ENCODE measurements at places on chromosomes 4 and X.

- no peak for DNase-seq
These were observed 104.9 kb downstream of the RASGEF1B start for GRCh38 chr4:81366779-81367178.

- DNase-seq: no peak
These were observed 171.5 kb upstream of the VEGFC start for GRCh38 chr4:176964116-176964691.

- no peak for DNase-seq
These were observed 431.2 kb downstream of the KCTD8 start for GRCh38 chr4:44017422-44017739.

DNA sequence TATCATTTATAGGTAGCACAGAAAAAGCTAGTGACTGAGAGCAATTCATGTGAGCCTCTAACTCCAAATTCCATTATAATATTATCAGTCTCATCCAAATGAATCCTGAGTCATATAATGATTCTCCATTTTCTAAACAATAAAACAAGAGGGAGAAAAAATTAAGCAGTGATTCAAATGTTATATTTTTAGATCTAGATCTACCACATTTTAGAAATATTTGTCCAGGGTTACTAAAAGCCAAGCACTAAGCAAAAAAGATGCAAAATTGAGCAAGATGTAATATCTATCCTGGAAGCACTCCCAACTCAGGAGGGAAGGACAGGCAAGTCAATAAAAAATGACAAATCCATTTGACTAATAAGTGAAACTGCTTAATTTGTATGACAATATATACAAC, 172.8 kb downstream of the FBXW7 start:
- DNase-seq: no peak

GRCh38 chrX:46582325-46582724, 8.8 kb downstream of the CHST7 start:
- DNase-seq: no peak

DNA sequence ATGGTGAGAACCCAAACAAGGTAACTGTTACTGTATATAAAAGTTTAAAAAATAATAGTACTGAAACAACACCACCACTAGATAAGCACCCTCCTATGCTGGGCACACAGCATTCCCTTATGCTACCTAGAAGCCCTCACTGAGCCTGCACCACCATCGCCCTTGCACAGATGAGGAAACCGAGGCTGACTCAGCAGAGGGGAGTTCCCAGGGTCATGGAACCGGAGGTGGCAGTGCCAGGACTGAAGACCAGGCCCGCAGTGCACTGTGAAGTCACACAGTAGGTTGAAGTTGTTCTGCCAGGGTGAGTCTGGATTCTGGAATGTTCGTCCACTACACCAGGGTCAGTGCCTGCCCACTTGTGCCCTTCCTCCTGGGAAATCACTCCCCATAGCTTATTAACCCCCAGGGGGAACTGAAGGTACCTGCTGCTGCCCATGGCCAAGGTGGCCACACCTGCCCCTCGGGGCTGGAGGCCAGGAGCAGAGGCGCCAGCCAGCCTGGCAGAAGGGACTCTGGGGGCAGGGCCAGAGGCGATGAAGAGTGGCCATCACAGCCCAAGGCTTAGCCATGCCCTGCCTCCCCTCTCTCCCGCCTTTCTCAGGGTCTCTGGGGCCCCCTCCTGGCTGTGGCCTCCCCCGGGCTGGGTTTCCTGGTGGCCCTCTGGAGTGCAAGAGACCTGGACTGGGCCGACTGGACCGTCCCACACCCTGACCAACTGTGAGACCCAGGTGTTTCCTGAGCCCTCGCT, 15.1 kb upstream of the ABLIM2 start:
- no peak for DNase-seq

DNA sequence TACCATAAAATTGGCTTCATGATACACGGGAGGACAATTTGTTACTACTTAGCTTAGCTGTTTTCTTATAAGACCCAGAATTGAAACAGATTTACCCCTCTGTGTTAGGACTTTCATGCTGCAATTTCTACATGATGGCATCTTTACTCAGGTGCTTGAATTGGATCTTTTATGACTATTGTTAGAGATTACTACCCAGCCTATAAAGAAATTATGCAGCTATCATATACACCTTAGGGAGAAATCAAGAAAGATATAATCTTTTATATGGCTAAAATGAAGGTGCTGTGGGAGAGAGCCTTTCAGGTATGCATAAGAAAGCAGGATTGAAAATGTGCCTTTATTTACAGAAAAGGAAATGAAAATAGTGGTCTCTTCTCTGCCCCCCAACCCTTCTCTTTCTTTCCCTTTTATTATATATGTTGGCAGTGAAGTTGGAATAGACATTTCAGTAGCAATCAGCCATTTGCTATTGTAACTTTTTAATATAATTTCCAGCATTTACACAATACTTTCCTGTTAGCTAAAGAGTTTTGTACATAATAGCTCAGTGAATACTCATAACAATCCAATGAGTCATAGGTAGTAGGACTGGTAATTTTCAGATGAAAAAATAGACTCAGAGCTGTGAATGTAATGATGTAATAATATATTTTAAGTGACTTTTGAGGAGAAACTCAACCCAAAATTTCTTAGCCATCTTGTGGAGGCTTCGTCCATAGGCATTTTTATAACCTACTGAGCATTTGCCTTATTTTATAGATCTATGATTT, 311.8 kb downstream of the ADGRL3 start:
- no peak for DNase-seq

GRCh38 chr4:156109943-156110900, 156.6 kb upstream of the CTSO start:
- no peak for DNase-seq

DNA sequence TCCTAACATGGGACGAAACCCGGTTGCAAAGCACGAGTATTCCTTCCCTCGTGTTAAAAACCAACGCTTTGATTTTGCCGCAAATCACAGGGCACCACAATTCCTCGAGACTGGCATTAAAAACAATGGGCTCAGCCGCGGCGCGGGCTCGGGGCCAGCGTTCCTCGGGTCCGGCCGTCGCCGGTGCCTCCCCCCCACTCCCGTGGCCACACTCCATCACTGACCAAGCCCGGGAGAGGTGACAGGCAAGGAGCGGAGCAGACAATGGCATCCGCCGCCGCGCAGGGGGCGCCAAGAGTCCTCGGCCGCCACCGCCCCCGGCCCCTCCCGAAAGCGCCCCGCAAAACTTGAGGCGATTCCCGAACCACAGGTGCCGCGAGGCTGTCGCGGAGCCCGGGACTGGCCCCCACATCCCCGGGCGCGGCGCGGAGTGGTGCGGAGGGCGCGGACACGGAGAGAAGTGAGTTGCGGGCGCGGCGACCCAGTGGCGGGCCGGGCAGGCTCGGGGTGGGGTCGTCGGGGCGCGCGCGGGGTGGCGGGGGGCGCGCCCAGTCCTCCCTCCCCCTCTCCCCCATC, 445 bp downstream of the AP1S2 start:
- DNase-seq: no peak

DNA sequence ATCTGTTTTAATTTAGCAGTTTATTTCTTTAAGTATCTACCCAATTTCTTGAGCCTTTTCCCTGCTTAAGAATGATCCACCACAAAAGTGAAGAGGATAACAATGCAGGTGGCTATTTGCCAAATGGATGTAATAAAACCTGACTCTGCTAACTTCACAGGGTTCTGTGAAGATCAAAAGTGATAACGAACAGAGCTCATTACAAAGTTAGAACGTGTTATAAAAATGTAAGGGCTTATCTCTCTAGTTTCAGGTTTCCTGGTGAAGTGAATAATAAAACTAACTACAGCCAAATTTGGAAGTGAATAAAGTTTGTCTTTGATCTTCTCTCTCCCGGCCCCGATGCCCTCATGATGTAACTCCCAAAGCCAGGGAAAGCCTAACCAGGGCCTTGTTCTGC, 497.9 kb downstream of the SMARCA1 start:
- no peak for DNase-seq

- no peak for DNase-seq
These were observed 243.1 kb upstream of the APOOL start for GRCh38 chrX:84760560-84760959.

GRCh38 chr4:65340382-65341109, 329.7 kb downstream of the EPHA5 start:
- DNase-seq: no peak

DNA sequence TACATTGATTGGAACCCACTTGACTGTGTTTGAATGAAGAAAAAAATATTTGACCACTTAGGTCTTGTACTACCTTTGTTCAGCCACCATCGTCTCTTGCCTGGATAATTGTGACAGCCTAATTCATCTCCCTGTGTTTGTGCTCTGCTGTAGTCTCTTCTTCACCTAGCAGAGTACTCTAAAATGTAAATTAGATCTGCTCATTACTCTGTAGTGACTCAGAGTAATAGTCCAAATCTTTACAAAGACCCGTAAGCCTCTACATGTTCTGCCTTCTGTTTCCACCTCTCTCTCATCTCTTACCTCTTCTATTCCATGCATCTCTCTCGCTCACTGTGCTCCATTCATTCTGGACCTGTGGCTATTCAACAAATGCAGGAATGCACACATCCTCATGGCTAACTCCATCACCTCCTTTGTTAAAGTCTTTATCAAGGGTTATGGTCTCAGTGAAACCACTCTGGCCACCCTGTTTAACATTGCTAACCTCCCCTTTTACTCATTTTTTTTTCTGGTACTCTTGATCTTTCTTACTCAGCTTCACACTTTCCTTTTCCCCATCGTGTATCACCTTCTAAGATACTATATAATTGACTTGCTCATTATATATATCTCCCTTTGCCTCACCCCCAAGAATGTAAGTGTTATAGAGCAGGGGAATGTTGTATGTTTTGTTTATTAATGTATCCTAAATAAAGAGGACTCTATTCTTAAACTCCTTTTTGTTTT, 98.4 kb downstream of the STIM2 start:
- no peak for DNase-seq

DNA sequence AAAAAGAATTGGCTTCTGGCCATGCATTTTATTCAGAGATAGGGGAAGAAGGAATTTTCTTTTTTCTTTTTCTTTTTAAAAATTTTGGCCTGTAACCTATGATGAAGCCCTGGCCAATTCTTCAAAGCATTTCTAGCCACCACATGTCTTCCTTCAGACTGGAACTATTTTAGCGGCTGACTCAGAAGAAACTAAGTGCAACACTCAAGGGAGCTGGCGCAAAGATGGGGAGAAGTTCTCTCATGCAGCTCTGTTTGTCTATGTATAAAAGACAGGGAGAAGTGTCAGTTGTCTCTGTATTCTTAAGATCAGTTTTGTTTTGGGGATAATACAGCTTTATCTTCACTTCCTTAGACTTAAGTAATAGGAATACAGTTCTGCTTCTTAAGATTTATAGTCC, 46.1 kb downstream of the MBNL3 start:
- no peak for DNase-seq

DNA sequence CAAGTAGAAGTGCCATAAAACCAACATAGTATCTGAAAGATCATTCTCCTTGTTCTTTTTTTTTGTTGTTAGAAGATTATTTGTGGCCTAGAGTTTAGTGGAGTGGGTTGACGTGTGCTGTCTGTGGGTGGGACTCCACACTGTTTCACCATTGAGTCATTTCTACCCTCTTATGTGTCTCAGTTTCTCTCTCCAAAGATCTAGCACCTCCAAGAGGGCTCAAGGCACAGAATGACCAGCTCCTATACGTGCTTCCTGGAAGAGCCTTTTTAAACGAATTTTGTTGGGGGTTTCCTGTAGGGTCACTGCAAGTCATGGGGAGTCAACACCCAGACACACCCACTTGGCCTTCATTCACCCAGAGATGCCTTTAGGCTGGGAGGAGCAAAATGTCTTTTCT, 150.1 kb downstream of the KLF8 start:
- no peak for DNase-seq

- no peak for DNase-seq
These were observed 361.4 kb downstream of the CBLL2 start for GRCh38 chrX:22634083-22634482.

Measured in DMS153 (cell line).